ENCODE measurements at places on chromosomes 3 and 15.
A peak's percentile ranks its signal among the peaks of the same experiment; 100 is the strongest.

DNA sequence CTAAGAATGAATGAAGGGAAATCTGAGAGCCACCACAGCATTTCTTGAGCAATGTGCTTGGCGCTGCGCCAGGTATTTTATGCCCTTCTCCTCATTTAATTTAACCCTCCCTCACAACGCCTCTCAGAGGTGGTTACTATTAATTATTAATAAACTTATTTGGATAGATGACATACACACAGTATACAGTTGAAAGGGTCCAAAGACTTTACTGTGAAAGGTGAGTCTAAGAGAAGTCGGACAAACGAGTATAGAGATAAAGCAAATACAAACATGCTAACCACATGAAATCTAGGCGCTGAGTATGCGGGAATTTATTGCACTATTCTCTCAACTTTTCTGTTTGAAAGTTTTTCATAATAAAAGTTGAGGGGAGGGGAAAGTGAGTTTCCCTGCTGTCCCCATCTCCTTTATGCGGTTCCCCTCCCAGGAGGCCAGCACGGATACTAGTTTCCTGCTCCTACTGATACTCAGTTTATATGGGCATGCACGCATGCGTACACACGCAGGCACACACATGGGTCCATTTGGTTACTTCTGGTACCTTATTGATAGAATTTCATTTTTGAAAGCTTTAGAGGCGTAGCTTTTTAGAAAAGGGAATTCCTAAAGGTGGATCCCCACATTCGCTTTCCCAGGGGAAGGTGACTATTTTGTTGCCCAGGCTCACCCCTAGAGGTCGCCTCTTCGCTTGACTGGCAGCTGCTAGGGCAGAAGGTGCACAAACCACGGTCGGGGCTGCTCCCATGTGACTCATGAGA is 28.5 kb upstream of the KCTD6 start:
- peak; percentile 59 for DNase-seq

DNA sequence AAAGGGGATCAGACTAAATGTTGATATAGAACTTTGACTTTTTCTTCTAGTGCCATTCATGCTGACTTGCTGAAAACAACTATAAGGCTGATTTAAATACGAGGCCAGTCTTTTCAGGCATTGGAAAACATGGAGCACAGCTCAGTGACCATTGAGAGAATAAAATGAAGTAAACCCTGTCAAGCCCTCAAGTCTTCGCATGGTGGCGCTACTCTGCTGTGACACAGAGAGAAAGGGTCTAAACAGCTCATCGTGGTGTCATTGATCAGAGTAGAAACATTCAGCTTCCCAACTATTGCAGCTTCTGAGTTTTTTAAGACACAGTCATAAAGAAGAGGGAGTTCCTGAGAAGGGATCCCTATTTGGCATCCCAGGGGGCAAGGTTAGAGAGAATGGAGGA is 716.2 kb downstream of the DIPK2A start:
- DNase-seq: no peak

GRCh38 chr15:80841541-80841940 is 62.4 kb downstream of the CEMIP start:
- no peak for DNase-seq

DNA sequence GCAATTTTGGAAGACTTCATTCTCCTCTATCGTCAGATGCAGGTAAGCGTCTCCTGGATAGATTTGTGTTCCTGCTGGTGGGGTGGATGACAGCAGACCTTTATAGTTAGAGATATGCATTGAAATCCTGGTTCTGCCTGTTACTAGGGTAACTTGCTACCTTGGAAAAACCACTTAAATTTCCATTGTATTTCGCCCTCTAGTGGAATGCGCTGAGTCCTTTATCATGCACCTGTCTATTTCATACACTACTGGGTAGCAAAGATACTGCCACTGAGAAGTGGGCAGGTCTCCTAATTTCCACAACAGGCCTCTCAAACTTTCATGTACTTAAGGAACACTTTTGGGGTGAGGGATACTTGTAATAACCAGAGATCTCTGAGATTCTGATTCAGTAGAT is 209.5 kb upstream of the SUCLG2 start:
- no peak for DNase-seq

DNA sequence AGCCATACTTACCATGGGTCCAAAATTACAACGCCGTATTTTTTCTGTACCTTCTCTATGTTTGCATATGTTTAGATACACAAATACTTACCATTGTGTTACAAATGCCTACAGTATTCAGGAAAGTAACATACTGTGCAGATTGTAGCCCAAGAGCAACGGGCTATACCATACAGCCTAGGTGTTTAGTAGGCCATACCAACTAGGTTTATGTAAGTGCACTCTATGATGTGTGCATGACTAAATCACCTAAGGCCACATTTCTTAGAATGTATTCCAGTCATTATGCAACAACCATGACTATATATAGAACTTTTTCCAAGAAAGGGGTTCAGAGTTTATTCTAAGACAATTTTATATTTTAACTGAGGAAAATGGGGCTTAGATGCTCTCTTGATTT is 411.7 kb downstream of the MAGI1 start:
- DNase-seq: no peak
